LHCN-M2 (cell line): ENCODE measurements at places on chromosomes 5 and 9. TPM values are rescaled to one million over a fixed set of nuclear protein-coding genes. Genes with fewer than 3 reads are reported as not detected.

DNA sequence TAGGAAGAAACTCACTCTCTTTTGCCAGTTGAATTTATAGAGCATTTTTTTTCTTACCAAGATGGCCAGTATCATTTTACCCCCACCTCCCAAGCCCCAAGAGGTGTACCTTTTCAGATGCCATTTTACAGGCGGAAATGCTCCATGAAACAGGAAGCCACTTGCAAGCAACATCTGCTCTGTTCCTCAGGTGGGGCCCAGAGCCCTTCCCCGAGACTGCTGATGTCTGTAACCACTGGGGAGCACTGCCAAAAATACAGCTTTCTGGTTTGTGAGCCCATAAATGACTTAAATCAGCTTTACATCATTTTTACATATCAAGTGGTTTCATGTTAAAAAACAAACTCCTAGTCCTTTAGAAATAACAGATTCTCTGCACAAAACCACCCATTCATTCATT lies 42.9 kb upstream of the GARNL3 start:
- no peak for DNase-seq

GRCh38 chr5:127878174-127878750 lies 175.1 kb downstream of the CCDC192 start:
- DNase-seq: peak; percentile 69

DNA sequence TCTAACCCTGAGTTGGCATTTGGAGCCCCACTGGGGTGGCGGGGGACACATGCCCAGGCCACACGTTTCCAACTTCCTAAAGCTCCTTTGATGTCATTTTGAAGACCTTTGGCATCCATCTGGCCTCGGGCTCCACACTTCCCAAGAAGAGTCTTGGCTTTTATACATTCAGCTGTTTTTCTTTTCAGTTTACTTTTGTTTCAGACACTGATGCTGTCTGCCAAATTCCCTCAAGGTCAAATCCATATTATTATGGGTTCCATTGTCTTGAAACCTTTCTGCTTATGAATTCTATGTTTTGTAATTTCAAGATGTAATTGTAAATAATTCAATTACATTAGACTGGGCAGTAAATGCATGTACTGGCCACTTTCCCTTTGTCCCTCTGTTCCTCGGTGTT lies 23.7 kb upstream of the NFIB start:
- DNase-seq: no peak

GRCh38 chr9:3912817-3913216 lies 387.0 kb upstream of the RFX3 start:
- peak; percentile 27 for DNase-seq

DNA sequence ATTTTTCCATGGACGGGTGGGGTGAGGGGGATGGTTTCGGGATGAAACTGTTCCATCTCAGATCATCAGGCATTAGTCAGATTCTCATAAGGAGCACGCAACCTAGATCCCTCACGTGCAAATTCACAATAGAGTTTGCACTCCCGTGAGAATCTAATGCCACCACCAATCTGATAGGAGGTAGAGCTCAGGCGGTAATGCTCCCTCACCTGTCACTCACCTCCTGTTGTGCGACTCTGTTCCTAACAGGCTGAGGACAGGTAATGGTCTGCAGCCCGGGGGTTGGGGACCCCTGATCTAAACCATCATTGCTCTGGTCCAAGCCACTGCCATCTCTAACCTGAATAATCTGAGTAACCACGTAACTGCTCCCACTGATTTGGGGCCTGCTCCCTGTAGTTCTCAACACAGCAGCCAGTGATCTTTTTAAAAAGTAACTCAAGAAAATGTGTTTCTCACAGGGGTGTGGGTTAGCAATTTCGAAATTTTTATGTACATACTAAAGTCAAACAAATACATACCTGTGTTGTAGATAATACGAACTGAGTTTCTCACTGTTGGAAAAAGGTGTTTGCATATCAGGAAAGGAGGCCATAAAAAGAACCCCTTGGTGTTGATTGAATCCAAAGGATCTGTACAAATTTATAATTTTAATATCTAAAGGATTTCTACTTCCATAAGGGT lies 11.2 kb upstream of the IL13 start:
- DNase-seq: no peak

DNA sequence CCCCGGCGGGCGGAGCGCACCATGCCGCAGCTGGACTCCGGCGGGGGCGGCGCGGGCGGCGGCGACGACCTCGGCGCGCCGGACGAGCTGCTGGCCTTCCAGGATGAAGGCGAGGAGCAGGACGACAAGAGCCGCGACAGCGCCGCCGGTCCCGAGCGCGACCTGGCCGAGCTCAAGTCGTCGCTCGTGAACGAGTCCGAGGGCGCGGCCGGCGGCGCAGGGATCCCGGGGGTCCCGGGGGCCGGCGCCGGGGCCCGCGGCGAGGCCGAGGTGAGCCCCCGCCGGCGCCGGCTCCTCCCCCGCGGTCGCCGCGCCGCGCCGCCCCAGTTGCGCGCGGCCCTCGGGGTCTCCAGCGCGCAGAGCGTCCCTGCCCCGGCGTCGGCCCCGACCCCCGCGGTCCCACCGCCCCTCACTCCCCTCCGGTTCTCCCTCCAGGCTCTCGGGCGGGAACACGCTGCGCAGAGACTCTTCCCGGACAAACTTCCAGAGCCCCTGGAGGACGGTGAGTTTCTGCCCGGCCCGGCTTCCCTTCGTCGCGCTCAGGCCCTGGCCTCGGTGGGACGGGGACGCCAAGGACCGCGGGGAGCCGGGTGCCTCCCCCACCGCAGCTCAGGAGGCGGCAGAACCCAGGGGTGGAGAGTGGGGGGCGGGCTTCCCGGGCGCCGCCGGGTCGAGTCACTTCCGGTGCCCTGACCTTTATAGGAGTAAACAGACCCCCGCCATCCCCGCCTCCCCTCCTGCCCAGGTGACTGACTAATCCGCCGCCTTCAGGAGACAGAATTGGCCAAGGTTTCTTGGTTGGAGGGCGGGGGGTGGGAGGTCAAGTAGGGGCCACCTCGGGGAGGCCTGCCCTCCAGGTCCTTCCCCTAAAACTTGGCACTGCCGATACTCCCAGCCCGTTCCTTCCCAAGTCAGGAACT lies 665 bp downstream of the TCF7 start:
- DNase-seq: no peak

- DNase-seq: no peak
Measured at GRCh38 chr5:107665036-107665570, 5.6 kb downstream of the EFNA5 start.

DNA sequence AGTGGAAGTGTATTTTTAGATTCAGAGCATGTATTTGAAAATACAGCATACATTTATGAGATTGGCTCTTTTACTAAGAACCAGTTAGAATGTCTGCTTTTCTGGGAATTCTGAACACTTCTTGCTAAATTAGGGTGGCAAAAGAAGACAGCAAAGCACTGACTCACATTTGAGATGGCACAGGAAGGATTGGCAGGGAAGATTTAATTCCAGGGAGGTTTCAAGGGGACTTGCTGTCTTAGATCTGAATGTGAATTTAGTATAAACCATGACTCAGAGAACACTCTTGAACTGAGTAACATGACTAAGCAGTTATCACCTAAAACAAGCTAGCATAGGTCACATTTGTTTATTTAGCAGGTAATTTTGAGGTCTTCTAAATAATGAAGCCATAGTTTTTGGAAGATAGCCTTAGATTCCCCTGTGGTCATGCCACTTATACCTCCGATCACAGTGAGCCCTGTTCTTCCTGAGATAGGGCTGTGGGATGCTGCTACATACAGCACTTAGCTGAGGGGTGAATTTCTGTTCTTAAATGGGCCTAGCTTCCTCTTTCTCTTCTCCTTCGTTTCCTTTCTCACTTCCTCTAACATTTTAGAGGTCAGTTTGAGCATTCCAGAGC lies 173.8 kb downstream of the PCSK1 start:
- peak; percentile 83 for DNase-seq

DNA sequence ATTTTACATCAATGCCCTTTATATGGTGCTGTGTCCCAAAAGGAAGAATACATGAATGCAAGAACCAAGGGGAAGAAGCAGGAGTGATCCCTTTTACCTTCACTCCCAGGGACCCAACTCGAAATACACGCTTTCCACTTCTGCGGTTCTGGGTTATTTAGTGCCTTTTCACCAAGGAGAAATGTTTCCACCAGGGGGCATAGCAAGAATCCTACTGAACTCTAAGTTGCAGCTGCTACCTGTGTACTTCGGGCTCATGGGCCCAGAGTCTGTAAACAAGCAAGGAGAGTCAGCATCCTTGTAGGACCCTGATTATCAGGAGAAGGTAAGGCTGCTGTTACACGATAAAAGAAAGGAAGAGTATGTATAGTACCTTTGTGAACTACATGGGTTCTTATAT lies 45.7 kb downstream of the DPYSL3 start:
- peak; percentile 61 for DNase-seq

- DNase-seq: no peak
Measured at GRCh38 chr9:128685636-128686489, 3.2 kb upstream of the SET start.

DNA sequence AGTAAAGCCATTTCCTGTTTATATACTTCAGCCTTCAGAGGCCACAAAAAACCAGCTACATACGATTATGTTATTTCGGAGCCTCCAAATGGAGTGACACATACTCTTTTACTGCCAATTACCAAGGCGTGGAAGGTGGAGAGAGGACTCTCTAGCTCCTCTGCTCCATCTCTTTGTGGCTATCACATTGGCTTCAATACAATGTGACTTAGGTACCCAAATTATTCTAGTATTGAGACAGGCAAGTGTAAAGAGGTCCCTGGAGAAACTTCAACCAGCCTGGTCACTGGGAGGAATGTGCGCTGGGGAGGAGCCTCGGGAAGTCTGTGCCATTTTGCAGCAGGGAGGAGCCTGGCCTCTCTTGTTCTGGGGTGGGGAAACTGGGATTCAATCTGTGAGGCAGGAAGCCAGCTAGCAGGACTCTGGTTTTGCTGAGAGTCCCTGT lies 85.8 kb upstream of the TAS2R1 start:
- peak; percentile 6 for DNase-seq

GRCh38 chr5:136622747-136623146 lies 257.4 kb upstream of the TRPC7 start:
- no peak for DNase-seq

DNA sequence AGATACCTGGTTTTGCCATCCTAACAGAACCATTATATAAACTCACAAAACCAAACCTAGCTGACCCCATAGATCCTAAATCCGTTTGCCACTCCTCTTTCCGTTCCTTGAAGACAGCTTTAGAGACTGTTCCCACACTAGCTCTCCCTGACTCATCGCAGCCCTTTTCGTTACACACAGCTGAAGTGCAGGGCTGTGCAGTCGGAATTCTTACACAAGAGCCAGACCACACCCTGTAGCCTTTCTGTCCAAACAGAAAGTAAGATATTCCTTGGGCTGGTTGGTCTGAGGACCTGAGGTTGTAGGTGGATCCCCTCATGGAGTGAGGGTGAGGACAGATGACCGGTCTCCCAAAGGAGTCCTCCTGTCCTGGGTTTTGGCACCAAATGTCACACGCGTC lies 56.7 kb upstream of the NAA35 start:
- DNase-seq: peak; percentile 2

DNA sequence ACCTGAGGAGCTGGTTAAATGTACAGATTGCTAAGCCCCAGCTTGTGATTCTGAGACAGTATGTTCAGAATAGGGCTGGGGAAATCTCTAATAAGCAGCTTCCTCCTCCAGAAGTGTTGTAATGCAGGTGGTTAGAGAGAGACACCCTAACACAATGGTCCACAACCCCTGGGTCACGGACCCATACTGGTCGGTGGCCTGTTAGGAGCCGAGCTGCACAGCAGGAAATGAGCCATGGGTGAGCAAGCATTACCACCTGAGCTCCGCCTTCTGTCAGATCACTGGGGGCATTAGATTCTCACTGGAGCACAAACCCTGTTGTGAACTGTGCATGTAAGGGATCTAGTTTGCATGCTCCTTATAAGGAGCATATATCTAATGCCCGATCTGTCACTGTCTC lies 61.8 kb downstream of the SLC36A1 start:
- DNase-seq: no peak

DNA sequence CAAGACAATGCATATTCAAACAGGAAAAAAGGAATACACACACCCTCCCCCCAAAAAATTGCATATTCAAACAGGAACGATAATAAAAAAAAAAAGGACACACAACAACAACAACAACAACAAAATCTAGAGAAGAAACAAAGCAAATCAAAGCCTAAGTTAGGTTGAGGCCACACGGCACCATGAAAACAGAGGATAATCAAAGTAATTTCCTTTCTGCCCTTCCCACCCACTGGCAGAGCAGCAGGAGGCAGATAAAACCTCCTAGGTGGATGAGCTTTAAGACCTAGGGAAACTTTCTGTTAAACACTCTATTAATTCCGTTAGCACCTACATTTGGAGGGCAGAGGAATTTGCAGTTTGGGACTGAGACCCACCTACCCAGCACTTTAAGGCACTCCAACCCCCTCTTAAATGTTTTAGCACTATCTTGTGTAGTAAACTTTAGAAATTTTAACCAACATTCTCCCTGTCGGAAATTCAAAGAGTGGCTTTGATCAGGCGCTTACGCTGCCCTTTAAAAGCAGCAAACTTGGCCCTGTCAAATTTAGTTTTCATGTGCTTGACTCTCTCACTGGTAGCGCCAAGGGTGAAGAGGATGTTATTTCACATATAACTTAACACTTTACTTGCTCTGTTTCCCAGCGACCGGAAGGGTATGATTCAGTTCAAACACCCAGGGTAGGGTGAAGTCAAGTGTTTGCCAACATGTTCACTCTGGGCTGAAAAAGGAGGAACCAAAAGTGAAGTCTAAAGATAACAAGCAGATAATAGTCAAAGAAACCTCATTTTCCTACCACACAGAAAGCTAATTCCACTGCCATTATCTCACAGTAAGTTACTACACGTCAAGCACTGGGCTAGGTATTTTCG lies 9.2 kb downstream of the ENC1 start:
- DNase-seq: peak; percentile 65

- DNase-seq: peak; percentile 37
Measured at GRCh38 chr9:86072394-86072877, 26.9 kb downstream of the GOLM1 start.

GRCh38 chr9:104984542-104984941 lies 56.6 kb upstream of the ABCA1 start:
- DNase-seq: no peak

PCDH12 gene
- under 0.01 TPM in 1 of 2 replicates, not detected in the other for total RNA-seq

TCF7 gene
- 0.19 and 0.40 TPM in 2 replicates for total RNA-seq

COL23A1 gene
- not detected in 2 replicates for total RNA-seq

CD274 gene
- 5.5 and 7.9 TPM in 2 replicates for total RNA-seq

ADAMTS12 gene
- 8.2 and 11.6 TPM in 2 replicates for total RNA-seq

PCDHB5 gene
- 0.63 and 1.1 TPM in 2 replicates for total RNA-seq

IFNA2 gene
- total RNA-seq: not detected in 2 replicates

ANKRD18A gene
- total RNA-seq: 0.19 and 0.34 TPM in 2 replicates

IFNK gene
- total RNA-seq: not detected in 2 replicates
